ENCODE measurements at places on chromosomes 1 and 21. TPM values are rescaled to one million over a fixed set of nuclear protein-coding genes. Genes with fewer than 3 reads are reported as not detected.

ARMH1 gene
- 4.1 TPM for total RNA-seq

FAAH gene
- 2.7 TPM for total RNA-seq

SPOCD1 gene
- total RNA-seq, result 1.5 TPM

OR2G6 gene
- not detected for total RNA-seq

MIXL1 gene
- total RNA-seq, result 2.4 TPM

RGS8 gene
- total RNA-seq, result not detected

OR6N1 gene
- not detected for total RNA-seq

IFI16 gene
- 258 TPM for total RNA-seq

CADM3 gene
- 4.0 TPM for total RNA-seq

KANK4 gene
- 1.4 TPM for total RNA-seq

CTTNBP2NL gene
- 84.0 TPM for total RNA-seq

LSS gene
- 157 TPM for total RNA-seq

TACSTD2 gene
- total RNA-seq, result 0.10 TPM

WNT4 gene
- 0.77 TPM for total RNA-seq

DNA sequence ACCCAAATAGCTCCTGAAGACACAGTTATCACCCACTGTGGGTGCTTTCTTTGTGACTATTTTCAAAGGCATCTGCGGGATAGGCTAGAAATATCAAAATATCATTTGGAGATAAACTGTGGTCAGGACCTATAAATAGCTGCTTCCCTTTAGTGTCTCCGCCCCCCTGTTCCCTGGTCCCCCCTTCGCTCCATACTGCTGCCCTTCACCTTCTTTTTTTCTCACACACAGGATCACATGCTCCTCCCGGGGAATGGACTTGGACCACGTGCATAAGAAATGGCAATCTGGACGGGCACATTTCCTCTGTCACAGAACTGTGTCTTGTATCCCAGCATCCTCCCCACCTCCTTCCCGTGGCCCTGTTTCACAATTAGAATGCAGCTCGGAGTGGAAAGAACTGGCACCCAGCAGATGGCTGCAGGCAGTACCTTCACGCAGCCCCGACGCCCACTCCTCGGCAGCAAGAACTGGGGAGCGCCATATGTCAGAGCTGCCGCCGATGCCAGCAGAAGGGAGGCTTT, 68.8 kb upstream of the SSX2IP start:
- no peak for DNase-seq

DNA sequence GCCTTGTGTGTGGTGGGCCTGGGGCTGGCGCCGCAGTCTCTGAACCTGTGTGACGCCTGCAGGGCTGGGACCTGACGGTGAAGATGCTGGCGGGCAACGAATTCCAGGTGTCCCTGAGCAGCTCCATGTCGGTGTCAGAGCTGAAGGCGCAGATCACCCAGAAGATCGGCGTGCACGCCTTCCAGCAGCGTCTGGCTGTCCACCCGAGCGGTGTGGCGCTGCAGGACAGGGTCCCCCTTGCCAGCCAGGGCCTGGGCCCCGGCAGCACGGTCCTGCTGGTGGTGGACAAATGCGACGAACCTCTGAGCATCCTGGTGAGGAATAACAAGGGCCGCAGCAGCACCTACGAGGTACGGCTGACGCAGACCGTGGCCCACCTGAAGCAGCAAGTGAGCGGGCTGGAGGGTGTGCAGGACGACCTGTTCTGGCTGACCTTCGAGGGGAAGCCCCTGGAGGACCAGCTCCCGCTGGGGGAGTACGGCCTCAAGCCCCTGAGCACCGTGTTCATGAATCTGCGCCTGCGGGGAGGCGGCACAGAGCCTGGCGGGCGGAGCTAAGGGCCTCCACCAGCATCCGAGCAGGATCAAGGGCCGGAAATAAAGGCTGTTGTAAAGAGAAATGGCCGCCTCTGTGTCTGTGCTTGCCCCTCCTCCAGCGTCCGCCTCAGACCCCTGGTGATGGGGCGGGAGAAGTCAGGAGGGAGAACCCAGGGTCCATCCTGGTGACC, 788 bp downstream of the ISG15 start:
- no peak for DNase-seq

DNA sequence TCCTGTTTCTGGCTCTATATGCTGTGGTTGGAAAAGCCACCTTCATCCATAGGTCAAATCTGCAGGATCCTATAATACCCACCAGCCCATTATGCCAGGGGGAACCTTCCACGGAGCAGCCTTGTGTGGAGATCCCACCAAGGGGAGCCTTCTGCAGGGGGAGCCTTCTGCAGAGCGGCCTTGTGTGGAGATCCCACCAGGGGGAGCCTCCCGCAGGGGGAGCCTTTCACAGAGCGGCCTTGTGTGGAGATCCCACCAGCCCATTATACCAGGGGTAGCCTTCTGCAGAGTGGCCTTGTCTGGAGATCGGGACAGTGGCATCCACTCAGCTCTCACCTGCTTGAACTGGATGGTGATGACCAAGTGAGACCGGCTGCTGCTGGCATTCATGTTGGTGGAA, 85.3 kb downstream of the SCCPDH start:
- DNase-seq, result no peak

- no peak for DNase-seq
These were observed 59.9 kb downstream of the LRRC8C start for GRCh38 chr1:89692601-89693521.

- DNase-seq, result no peak
These were observed 128.6 kb upstream of the COL6A1 start for GRCh38 chr21:45852886-45853400.

- no peak for DNase-seq
These were observed 91.6 kb upstream of the BCAR3 start for GRCh38 chr1:93773049-93773838.

GRCh38 chr1:168842916-168843315, 113.9 kb upstream of the DPT start:
- no peak for DNase-seq

DNA sequence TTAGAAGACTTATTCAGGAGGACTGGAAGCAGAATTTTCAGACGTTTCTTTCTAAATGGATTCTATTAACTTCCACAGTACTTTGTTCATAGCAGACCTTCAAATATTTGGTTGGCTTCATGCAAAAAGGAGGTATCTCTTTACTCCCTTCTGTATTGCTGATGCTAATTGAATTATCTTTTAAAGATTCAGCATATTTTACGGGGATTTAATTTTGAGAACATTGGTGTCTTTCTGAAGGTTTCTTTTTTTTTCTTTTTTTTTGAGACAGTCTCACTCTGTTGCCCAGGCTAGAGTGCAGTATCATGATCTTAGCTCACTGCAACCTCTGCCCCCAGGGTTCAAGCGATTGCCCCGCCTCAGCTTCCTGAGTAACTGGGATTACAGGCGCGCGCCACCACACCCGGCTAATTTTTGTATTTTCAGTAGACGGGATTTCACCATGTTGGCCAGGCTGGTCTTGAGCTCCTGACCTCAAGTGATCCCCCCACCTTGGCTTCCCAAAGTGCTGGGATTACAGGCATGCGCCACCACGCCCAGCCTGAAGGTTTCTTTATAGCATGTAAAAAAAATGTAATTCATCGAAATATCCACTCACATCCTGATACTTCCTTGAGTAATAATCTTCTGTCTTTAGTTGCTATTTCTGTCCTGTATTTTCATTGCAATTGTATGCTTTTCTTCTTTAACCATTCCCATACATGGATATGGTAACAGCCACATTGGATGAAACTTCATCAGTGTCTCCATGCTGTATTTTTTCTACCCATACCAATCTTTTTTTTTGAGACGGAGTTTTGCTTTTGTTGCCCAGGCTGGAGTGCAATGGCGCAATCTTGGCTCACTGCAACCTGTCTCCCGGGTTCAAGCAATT, 14.5 kb downstream of the CNST start:
- DNase-seq, result no peak

DNA sequence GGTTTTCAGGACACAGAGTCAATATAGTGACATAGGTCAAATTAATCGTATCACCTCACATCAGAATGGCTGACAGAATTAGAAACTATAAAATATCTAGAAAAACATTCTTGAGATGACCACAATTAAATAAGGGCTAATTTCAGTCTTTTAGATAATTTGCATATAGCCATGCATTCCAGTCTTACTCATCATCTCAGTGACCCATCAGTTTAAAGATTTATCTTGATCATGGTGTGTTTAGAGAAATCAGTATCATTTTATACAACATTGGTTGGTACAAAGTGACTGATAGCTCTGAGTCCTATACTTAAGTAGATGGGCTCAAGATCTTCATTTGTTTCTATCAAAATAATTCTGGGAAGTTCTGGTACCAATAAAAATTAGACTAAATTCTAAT, 262.3 kb upstream of the SNX7 start:
- no peak for DNase-seq

DNA sequence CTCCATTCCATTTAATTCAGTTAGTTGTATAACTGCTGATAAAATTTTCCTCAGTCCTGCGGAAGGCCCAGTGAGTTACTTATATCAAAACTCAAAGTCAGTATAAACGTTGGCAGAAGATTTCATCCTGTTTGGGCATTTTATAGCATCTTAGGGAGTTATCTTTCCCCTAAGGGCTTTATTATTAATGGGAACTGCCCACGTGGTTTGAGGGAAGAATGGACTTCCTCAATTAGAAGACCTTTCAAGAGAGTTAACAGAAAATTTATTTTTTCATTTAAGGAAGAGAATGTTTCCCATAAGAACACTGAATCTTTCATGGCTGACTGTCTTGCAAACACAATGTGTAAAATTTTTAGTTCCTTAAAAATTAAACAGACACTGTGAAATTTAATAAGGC, 400.1 kb downstream of the NEGR1 start:
- DNase-seq, result no peak

GRCh38 chr1:96427616-96428015, 294.0 kb upstream of the PTBP2 start:
- DNase-seq, result no peak

GRCh38 chr1:69373520-69373919, 194.2 kb upstream of the LRRC7 start:
- DNase-seq, result no peak

DNA sequence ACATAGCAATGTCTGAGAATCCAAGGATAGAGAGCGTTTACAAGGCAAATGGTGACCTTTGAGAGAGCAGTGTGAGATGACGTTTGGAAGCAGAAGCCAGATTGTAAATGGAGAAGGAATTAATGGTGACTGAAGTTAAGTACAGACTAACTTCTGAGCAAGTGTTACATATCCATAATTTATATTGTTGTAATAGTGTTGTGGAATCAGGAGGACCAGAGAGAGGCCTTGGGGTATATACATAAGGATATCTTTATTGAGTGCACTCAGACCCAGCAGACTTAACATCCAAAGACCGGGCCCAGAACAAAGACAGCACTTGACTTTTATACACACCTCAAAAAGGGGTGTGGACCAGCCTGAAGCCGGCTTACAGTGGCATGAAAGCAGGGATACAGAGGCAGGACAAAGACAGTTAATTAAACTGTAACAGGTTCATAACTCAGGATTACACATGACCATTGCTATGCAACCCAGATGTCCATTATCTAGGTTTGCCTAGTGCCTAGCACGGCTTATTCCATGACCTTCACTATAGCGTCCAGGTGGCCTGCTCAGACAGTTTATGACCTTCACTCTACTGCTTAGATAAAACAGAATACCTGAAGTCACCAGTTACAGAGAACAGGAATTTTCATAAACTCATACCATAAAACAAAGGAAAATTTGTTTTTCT, 2.7 kb upstream of the MGST3 start:
- no peak for DNase-seq

GRCh38 chr1:76203127-76203526, 128.6 kb downstream of the ST6GALNAC3 start:
- no peak for DNase-seq

- DNase-seq, result no peak
These were observed 588 bp upstream of the WNT3A start for GRCh38 chr1:228006034-228006785.

- DNase-seq, result no peak
These were observed 291.2 kb upstream of the RUNX1 start for GRCh38 chr21:35340273-35340672.

- no peak for DNase-seq
These were observed 88.0 kb downstream of the SPSB1 start for GRCh38 chr1:9380711-9381110.

GRCh38 chr21:46109313-46110221, 11.7 kb downstream of the COL6A2 start:
- DNase-seq, result no peak

DNA sequence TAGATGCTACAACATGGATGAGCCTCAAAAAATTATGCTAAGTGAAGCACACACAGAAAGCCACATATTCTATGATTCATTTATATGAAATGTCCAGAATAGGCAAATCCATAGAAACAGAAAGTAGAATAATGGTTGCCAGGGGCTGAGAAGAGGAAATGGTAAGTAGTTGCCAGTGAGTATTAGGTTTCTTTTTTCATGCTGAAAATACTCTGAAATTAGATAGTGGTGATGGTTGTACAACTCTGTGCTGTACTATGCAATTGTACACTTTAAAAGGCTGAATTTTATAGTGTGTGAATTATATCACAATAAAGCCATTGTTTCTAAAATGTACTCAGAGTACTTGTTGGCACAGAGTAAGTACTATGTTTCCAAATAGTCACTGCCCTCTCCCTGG, 15.5 kb upstream of the GFI1 start:
- no peak for DNase-seq

DNA sequence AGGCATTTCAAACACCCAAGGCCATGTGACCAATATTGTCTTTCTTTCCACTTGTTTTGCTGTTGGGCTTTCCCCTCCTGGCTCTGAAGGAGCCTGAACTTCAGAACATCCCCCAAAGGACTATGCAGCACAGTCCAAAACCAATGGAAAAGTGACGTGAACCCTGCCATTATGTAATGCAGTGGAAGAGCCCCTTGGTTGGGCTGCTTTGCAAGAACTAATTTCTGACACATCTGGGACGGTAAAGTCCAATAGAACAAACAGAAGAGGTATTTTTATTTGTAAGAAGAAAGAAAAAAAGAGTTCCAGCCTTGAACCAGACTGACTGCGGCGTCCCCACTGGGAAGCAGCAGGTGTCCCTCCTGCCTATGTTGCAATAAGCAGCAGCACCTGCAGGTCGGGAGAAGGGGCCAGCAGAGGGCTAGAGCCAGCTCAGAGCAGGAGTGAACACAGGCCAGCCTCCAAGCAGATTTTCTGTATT, 116.7 kb downstream of the CDC7 start:
- DNase-seq, result no peak

DNA sequence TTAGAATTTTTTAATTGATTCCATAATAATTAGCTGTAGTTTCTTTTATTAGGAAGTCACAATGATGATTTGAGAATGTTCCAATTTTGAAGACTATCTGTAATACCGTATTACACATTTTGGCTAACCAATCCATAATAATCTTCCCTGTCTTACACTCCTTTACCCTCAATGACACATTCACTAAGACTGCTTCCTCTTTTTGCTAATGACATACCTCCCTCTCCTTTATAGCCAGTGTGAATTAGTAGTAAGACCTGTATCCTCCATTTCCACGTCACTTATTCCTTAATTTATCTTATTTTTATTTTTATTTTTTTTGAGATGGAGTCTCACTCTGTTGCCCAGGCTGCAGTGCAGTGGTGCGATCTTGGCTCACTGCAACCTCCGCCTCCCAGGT, 10.1 kb downstream of the KDM1A start:
- DNase-seq, result no peak

DNA sequence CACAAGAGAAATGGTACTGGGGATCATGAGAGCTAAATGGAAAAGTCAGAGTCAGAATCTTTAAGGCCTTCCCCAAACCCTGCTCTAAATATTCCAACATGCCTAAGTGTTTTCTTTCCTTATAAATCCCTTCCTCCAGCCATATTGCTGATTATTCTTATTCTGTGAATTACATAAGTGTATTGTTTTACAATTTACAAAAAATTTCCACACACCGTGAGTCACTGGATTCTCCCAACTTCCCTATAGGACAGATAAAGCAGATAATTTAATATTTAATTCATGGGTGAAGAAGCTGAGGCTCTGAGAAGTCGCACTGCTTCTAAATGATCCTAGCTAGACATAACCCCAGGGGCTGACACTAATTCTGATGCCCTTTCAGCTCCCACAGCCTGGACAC, 243.3 kb upstream of the JUN start:
- DNase-seq, result no peak
